ENCODE measurements at places on chromosomes 7 and 10.

- DNase-seq = no peak
These were observed 22.6 kb downstream of the ZNF786 start for GRCh38 chr7:149067869-149068268.

DNA sequence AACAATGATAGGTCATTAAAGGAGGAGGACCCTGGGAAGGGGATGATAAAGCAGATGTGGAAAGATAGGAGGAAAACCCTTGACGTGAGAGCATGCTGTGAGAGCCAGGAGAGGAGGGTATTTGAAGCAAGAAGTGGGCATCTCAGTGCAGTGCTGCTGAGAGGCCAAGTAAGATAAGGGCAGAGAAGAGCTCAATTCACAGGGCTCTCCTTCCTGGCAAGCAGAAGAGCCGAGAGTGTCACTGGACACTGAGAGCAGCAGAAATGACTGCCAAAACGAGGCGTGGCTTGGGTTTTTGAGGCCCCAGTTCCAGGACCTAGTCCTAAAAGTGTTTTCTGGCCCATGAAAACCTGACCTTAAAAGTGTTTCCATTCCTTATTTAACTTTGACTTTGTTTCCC is 213.5 kb downstream of the LHFPL3 start:
- no peak for DNase-seq

GRCh38 chr7:13952921-13953320 is 36.5 kb downstream of the ETV1 start:
- DNase-seq = no peak

DNA sequence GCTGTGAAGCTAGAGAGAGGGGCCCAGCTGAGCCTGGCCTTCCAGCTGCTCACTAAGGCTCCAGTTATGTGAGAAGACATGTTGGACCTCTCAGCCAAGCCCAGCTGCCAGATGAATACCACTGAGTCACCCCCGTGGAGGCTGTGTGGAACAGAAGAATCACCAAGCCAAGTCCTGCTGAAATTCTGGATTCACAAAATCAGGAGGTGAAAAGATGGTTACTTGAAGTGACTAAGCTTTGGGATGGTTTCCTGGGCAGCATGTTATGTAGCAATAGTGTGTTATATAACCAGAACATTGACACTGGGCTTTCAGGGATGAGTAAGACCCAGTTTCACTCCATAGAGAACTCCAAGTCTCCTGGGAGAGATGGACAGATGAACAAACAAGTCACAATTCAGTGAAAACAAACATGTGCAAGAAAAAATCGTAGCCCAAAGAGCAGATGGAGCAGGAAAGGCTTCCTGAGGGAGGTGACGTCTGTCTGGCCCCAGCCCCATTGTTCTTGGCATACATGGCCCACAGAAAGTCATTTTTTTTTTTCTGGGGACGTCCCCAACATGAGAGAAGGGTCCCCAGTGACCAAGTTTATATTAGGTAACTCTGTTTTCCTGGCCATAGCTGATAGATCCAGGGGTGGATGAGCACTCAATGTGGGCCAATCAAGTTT is 64.1 kb upstream of the PDZD8 start:
- DNase-seq = no peak

DNA sequence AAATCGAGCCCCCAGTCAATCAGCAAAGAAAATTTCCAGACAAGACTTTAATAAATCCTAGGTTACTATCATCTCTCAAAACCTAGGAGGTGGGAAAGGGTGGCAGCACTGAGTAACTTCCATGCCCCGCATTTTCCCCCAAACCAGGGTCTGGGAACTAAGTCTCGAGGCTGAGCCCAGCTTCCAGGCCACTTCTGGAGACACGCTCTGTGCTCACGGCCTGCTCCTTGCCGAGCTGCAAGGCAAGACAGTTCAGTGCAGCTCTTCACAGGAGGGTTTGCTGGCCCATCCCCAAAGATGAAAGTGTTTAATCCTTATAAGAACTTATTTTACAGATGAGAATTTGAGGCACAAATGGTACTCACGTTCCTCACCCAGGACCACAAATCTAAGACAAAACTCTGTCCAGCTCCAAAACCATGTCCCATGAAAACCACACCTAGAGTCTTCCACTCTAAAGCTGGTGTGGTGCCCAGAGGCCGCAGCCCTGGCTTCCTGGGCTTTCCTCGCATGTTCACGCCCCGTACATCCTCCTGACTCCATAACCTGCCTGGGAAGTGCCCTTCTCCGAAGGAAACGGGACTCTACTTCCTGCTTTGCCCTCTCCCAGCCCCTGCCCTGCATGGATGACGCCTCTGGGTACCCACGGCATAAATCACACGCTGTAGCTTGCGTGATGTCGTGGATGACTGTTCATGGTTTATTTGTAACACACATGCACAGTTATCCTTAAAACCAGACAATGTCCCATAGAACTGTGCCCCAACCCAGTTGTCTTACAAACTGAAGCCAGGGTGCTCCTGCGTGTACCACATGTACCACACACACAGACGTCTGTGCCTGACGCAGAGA is 201.2 kb downstream of the DIP2C start:
- DNase-seq = no peak

- DNase-seq = no peak
These were observed at the start of gene GIMAP6 for GRCh38 chr7:150631866-150632864. Gene GIMAP6 (minus strand): TSS chr7:150632385. CDS start chr7:150630142, 2,243 bp downstream.

GRCh38 chr10:9012312-9012711 is 957.8 kb downstream of the GATA3 start:
- DNase-seq = no peak

GRCh38 chr7:95929710-95930280 is 157.4 kb downstream of the DYNC1I1 start:
- no peak for DNase-seq

GRCh38 chr7:140841166-140841715 is 83.5 kb downstream of the BRAF start:
- no peak for DNase-seq

- no peak for DNase-seq
These were observed 657.3 kb upstream of the FOXK1 start for GRCh38 chr7:4024806-4025205.

- no peak for DNase-seq
These were observed 233.5 kb downstream of the WDR11 start for GRCh38 chr10:121084675-121085070.

- no peak for DNase-seq
These were observed 3.6 kb upstream of the CDH23 start for GRCh38 chr10:71392791-71393781.

DNA sequence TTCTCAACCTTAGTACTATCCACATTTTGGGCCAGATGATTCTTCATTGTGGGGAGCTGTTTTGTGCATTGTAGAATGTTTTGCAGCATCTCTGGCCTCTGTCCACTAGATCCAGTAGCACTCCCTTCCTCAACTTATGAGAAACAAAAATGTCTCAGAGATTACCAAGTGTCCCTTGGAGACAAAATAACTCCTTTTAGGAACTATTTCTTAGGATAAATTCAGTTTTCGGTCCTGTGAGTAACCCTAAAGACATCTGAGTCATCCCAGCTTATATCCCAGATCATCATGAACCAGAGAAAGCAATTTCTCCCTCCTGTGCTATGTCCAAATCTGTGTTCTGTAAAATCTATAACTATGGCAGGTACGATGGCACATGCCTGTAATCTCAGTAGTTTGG is 266.6 kb upstream of the PHYHIPL start:
- no peak for DNase-seq

GRCh38 chr7:77747718-77748117 is 50.5 kb downstream of the TMEM60 start:
- DNase-seq = no peak

DNA sequence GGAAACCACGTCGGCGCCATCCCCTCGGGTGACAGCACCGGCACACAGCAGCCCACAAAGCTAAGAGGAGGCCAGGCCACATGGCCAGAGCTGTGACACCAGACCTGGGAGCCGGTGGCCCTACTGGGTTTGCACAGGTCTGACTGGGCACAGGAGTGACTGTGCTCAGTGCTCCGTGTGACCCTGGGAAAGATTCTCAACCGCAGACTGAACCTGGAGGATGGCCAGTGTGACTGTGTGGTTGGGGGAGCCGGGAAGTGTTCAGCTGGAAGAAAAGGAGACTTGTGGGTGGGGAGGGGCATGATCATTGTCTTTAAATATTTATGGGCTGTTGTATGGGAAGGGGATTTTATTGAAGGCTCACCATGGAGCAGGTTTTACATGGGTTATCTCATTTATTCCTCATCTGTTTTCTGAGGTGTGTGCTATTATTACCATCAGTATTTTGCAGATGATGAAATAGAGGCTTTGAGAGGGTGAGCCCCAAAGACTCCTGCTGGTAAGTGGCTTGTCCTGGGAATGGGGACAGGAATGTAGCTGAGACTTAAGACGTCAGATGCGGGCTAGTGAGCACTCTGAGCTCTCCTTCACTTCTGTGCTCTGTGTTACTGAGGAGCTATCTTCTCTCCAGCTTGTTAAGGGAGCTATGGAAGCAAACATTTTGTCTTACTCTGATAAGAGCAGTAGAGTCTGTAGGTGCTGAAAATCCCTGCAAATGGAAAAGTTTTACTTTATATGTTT is 127.5 kb downstream of the TMEM178B start:
- DNase-seq = no peak

GRCh38 chr7:52786174-52786573 is 249.3 kb upstream of the POM121L12 start:
- DNase-seq = no peak

- no peak for DNase-seq
These were observed 22.6 kb upstream of the PSAP start for GRCh38 chr10:71873582-71874211.

DNA sequence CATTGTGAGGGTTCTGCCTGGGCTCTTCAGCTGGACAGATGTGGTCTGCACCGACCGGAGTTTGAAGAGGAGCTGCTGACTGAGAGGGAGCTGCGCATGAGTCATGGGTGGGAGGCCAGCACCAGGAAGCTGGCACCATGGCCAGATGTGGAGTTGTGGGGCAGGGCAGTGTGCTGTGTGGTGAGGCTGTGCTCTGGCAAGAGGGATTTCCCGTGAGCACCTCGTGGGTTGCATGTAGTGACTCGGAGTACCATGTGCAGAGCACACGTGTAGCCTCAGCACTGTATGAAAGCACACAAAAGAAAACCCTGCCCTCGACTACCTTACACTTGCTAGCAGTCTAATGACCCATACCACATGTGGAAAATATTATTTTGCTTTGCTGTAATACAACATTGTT is 103.4 kb downstream of the WNT2 start:
- DNase-seq = no peak
